ENCODE measurements at places on chromosomes 7 and 10.

- DNase-seq: no peak
Observed at GRCh38 chr7:68840991-68841390, 757.3 kb upstream of the AUTS2 start.

- peak; percentile 77 for DNase-seq
Observed at GRCh38 chr10:103966671-103967447, at the start of gene SLK. SLK (plus strand) TSS chr10:103967140; CDS start chr10:103967746, 606 bp downstream.

DNA sequence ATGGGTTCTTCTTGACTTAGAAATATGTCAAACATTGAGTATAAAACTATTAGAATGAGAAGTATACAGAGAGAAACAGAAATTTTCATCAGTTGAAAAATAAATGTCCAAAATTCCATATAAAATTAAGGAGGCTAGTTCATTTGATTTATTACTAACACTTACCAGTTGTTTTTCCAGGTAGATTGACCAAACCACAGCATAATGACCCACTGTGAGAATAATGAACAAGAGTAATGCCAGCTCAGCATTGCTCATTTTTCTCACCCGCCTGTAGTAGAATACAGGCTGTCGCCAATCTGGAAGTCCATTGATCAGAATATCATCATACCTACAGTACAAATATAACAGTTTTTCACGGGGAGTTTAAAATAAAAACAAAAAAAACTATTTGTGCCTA is 82.9 kb downstream of the DNAJC1 start:
- no peak for DNase-seq

DNA sequence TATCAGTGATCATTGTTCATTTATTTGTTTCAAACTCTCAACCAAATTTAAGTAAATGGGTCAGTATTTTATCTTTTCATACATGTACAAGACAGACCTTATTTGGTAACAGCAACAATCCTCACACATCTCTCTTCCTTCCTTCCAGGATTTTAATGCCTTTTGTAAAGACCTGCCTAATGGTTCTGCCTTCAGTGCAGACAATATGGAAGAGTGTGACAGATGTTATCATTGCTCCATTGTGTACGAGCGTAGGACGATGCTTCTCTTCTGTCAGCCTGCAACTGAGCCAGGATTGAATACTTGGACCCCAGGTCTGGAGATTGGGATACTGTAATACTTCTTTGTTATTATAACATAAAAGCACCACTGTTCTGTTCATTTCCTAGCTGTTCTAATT is 6.3 kb downstream of the CAV2 start:
- DNase-seq: no peak

DNA sequence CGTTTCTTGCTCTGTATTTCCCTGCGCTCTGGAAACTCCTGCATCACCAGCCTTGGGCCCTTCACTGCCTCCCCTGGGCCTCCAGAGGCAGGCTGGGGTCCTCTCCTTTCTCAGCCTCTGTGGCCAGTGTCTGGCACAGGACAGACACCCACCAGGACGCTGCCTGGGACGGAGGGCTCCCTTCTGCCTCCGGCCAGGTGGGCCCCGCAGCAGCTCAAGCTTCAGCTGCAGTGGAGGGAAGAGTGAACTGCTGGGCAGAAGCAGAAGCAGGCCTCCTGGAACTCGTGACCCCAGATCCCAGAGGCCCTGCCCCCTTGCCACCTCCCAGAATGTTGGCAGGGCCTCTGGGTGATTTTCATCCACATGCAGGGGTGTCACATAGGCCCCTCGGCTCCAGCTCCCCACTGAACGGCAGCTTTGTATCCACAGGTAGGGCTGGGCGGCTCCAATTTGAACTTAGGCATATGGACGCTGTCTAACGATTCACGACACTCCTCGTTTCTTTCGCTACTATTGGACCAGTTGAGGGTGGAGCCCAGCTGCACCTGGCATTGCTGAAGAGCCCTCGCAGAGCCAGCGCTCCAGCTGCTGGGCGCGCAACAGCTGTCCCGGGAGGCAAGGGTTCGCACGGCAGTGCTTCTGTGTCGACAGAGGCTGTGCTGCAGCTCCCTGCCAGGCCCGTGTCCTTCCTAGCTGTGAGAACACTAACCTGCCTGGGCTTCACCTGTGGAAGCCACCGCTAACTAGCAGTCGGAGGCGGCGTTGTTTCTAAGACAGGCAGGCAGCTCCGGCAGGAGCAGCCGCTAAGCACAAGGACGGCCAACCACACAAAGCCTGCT is 18.4 kb upstream of the GPR146 start:
- no peak for DNase-seq

GRCh38 chr10:29723726-29724125 is 89.0 kb upstream of the SVIL start:
- DNase-seq: no peak

GRCh38 chr10:72459301-72459700 is 104.6 kb upstream of the DNAJB12 start:
- DNase-seq: no peak

GRCh38 chr7:134420424-134421125 is 38.3 kb downstream of the AKR1B1 start:
- DNase-seq: no peak

DNA sequence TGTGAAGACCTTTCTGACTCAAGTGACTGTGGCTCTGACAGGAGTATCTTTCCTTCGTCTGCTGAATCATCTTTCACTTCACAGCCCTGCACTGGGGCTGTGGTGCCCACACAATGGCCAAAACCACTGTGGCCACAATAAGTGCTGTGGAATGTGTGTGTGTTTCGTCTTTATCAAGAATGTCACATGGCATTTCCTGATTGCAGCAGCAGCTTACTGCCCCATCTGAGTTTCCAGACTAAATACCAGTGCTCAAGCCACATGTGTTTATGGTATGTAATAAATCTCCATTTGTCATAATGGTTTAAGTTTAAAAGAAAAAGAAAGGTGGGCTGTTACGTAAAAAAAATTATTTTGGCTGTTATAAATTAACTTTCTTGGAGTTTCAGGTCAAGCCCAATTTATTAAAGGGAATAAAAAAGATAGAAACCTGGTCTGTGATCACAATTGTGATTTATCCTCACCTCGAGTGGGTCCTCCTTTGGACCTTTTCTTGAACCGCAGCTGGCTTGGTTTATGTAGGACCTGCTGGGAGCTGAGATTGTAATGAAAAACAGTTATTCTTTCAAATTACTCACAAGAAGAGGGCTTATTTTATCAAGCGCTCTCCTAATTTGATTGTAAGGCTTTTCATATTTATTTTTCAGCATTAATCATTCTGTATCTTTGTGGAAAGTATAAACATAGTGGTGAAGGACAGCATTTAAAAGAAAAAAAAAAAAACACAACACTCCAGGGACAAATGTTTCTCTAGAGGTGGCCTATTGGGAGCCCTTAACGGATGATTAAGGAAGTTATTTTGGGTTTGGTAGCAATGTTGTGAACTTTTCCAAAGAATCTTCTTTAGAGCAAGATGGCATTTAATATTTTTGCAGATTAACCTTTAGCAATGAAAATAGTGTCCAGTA is 116.2 kb downstream of the LRMDA start:
- DNase-seq: no peak

- DNase-seq: no peak
Observed at GRCh38 chr10:1119027-1119426, 62.8 kb downstream of the WDR37 start.

DNA sequence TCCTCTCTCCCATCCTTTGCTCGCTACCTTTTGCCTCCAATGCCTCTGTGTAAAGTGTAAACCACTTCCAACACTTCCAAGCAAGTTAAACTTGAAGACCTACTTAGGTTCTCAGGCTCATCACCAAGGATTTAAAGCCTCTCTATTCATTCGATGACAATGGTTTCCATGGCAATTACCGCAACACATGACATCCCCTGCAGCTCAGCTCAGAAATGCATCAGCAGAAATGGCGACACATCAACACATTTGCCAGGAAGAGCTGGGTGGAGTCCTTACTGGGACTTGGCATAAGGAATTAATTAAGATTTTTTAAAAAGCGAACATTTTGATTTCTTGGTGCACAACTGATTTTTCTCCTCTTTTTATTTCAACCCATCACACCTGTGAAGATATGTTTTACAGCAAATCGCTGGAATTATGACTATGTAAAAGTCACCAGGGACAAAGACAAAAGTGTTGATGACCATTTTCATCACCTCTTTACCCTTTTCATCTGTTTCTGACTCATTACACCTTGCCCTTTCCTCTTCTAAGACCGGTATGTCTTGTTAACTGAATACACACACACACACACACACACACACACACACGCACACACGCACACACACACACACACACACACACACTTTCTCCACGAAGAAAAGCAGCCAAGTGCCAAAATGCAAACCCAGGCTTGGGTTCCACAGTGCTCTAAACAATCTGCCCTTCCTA is 453.4 kb upstream of the CELF2 start:
- DNase-seq: no peak

GRCh38 chr7:5462216-5462615 is 38.6 kb upstream of the TNRC18 start:
- DNase-seq: no peak

GRCh38 chr10:16562891-16563290 is 41.2 kb upstream of the C1QL3 start:
- DNase-seq: no peak

DNA sequence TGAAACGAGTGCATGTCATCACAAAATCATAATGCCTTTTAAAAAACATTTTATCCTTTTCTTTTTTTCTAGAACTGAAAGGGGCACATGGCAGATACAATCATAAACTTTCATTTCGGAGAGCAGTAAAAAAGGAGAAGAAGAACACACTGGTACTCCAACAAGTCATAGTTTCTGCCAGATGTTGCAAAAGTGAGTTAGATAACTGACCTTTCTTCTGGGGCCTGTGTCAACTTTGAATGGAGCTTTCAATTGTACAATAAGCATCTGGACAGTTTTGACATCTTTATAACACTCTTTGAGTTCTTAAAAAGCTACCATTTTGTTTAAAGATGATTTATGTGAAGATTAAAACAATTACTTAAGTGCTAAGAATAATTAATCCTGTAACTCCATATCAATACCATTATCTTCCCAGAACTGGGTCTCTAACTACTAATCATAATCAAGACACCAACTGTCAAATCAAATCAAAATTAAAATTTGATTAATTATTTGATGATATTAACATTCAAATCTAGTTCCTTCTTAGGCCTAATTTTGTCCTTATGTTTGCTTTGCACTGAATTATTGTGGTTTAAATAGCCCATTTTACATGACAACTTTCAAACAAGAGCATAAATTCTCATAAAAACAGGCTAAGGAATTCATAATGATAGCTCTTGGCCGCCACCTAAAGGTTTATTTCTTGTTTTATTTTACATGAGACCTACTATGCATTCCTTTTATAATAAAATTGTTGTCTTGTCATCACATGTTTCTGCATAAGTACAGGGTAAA is 19.5 kb upstream of the ITGB8 start:
- DNase-seq: no peak

- no peak for DNase-seq
Observed at GRCh38 chr10:14623931-14624330, 150.8 kb downstream of the FAM107B start.

DNA sequence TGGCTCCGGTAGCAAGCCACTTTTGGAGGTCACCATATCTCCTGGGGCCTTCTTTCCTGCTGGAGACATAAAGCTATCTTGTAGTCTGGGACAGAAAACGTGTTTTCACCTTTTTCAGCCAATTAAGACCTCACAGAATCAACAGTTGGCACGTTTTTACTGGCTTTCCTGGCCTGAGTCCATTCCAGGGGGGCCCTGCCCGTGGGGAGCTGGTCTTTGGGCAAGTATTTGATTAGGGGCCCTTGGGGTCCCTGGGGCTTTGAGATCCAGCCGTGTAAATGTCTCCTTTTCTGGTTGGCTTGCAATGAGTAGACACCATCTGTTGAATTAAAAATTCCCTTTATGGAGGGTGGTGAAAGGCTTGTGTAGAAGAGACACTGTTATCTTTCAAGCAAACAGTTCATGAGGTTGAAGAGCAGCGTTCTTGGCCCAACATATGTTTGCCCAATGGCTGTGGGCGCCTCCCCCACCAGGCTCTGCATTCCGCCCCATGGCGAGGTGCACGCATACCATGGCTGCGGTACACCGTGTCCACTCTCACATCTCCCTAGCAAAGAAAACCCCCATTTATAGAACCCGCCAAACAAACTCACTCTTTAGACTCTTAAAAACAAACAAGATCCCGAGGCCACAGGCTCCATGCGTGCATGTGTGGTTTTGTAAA is 593.2 kb downstream of the LRMDA start:
- no peak for DNase-seq

DNA sequence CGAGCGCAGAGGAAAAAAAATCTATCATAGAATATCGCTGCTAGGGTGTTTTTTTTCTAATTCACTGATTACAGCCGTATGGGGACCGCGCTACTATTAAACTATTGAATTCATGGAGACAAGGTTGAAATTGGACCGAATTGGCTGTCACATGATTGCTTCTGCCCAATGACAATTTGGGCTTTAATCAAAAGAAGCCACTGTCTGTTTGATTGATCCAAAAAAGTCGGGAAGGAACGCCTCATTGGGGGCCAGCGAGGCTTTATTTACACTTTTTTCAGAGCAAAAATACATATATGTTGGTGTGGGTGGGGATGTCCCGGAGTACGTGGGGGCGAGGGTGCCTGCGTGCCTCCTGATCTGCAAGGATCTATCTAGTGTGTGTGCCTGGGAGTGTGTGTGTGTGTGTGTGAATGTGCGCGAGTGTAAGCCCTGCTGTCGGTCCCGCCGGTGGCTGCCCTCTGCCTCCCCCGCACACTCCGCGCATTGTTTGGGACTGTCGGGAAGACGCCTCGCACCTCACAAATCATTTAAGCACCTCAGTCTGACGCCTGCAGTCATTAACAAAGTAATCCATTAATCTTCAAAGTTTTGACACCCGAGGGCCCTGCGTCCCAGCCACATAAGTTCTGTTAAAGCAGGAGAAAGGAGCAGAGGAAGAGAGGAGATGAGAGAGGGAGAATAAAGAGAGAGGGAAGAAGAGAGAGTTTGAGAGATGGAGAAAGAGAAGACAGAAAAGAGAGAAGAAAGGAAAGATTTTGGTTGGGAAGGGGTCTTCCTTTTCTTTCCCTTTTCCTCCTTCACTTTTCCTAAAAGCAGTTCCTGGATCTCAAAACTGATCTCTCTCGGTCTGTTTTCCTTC is at the start of gene HOXA2:
HOXA2 (minus strand) TSS at position 103 of the 862 bp plus-strand sequence. CDS start 183 bp downstream, outside the sequence.
- DNase-seq: no peak

DNA sequence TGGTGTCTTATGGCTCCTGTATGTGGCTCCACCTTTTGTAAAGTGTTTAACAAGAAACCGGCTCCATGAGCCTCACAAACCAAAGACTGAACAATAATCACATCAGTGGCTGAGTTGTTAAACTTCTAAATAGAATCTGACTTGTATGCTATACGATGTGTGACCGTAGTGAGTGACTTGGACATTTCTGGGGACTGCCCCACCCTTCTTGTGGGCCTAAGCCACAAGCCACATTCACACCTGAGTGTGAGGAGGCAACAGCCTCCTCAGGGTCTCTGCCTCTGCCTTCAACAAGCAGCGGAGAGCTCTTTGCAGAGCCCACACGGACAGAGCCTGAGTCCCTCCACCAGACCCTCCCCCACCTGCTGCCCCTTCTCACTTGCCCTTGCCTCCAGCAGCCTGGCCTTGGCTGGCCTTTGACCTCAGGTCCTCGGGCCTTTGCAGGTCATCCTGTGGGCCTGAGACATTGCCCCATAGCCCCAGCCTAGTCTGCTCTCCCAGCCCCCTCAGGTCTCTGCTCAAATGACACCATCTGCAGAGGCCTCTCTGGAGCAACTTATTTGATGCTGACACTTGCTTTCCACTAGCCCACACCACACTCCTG is 156.8 kb upstream of the TNS3 start:
- no peak for DNase-seq
